Tracheal epithelial cell (primary cell): ENCODE measurements at places on chromosomes 12 and 14. TPM values are rescaled to one million over a fixed set of nuclear protein-coding genes. Genes with fewer than 3 reads are reported as not detected.

TGM1 gene
- total RNA-seq, result 69.1 and 167 TPM in 2 replicates

MSRB3 gene
- 1.7 and 5.8 TPM in 2 replicates for total RNA-seq

NELL2 gene
- under 0.01 TPM in 1 of 2 replicates, not detected in the other for total RNA-seq

PTPRB gene
- 0.21 and 2.2 TPM in 2 replicates for total RNA-seq

SOAT2 gene
- total RNA-seq, result not detected in 2 replicates

LPAR5 gene
- total RNA-seq, result 2.3 and 3.9 TPM in 2 replicates

PMCH gene
- 0.64 TPM in 1 of 2 replicates, not detected in the other for total RNA-seq

NOXRED1 gene
- 0.72 TPM in 1 of 2 replicates, not detected in the other for total RNA-seq

ETFRF1 gene
- 8.7 and 14.5 TPM in 2 replicates for total RNA-seq

FAM90A1 gene
- total RNA-seq, result under 0.01 and 0.21 TPM in 2 replicates

CLEC2B gene
- 4.1 and 11.9 TPM in 2 replicates for total RNA-seq

ALX1 gene
- total RNA-seq, result 0.43 and 0.96 TPM in 2 replicates
